NCI-H510A (cell line): ENCODE measurements at places on chromosomes 7 and 10.

GRCh38 chr10:13894412-13895093 is 307.8 kb downstream of the PRPF18 start:
- no peak for DNase-seq

GRCh38 chr10:132687893-132688579 is 97.9 kb downstream of the NKX6-2 start:
- no peak for DNase-seq

GRCh38 chr7:102415685-102416225 is 17.6 kb upstream of the ORAI2 start:
- no peak for DNase-seq

- DNase-seq, result no peak
Observed at GRCh38 chr10:6198171-6198570, 4.6 kb upstream of the PFKFB3 start.

DNA sequence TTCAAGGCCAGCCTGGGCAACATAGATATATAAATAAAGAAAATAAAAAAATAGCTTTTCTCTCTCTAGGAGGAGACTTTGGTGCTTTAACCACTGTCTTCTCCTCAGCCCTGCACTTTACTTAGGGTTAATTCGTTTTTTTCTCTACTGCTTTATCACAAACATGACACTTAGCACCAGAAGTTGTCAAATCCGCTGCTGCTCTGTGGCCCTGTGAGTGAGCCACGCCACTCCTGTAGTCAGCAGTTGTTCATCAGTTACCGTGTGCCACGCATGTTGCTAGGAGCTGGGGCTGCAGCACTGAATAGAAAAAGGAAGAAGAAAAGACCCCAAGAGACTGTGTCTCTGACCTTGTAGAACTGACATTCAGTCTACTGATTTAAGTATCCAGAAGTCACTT is 232.6 kb downstream of the CELF2 start:
- DNase-seq, result no peak
